ENCODE measurements at places on chromosomes 6 and 20.

DNA sequence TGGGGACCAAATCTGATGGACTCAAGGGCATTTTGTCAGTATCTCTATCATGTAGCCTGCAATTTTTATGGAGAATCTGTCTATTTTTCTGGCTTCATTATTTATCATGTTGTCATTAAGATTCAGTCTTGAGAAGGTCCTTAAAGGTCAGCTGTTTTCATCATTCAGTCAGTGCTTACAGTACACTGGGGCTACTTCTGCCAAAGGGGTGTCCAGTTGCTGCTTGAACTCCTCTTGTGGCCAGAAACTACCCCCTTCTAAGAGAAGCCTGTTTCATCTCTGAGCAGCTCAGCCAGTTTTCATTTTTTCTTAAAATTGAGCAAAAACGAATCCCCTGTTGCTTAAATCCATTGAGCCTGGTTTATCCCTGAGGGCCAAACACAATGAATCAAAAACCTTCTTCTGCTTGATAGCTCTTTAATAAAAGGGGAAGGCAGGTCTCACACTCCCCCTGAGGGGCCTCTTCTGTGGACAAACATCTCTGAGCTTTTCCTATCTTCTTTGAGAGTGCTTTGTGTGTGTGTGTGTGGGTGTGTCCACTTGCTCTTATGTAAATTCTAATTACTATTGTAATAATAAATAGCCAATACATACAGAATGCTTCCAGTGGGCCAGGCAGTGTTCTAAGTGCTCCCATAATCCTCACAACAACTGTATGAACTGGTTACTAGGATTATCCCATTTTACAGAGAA is 172.2 kb downstream of the PLCB1 start:
- no peak for DNase-seq

DNA sequence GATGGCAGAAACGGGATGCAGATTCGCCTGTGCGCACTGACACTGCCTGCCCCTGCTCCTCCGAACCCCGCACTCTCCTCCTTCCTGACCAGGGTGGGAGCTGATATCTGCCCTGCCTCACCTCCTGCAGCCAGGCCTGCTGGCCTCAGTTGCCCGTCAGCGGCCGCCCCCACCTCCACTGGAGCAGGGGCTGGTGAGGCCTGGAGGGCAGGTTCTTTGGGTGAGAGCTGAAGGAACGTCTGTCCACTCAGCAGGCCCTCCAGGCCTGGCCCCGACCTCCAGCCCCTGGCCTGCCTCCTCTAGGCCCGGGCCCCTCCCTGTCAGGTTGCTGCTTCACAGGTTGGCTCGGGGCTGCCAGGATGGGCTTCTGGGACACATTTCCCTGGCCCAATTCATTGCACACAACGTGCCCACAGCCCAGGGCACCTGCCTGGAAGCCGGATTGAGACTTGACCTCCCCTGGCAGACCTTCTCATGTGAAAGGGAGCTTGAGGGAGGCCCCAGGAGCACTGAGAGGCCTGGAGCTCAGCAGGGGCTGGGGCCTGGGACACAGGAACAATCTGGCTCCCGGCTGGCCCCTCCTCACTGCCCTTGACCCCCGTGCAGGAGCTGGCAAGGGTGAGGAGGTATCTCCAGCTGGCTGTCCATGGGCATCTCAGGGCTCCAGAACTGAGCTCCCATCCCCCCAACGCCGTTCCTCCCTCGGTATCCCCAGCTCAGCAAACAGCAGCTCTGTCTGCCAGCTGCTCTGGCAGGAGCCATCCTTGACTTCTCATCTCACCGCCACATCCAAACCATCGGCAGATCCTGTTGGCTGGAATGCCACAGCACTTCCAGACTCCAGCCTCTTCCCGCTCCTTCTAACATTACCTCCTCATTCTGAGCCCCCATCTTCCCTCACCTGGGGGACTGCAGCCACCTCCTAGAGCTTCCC is 39.5 kb downstream of the SPDEF start:
- no peak for DNase-seq

DNA sequence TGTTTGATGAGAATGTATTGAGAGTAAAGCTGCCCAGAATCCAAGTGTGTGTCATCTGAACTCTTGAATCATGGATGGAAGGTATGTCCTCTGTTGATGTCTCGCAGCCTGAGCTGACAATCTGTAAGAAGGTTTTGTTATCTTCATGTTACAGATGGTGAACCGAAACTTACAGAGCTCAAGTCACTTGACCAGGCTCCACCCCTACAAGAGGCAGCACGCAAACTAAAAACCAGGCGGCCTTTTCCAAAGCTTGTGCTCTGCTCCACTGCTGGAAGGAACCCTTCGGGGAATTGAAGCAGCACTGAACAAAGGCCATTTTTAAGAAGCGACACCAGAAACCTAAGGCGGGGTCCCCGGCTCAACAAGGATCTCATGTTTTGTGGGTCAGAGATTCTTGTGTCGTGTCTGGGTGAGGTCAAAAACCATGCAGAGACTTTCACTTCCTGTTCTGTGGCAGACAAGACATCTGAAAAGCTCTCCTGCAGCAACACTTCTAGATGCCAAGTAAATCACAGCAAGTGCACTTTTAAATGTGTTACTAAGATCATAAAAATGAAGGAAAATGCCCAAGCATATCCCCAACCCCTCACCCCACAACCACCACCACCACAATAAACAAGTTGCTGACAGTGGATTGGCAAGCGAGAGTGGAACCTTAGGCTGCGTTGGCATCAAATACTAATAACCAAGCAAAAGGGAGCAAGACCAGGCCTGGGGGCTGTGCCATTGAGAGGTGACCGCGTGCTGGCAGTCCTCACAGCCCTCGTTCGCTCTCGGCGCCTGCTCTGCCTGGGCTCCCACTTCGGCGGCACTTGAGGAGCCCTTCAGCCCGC is 27.3 kb downstream of the NQO2 start:
- no peak for DNase-seq

GRCh38 chr6:95515975-95516374 is 61.4 kb upstream of the MANEA start:
- no peak for DNase-seq

- DNase-seq: no peak
Observed at GRCh38 chr6:73519926-73520687, 725 bp downstream of the EEF1A1 start.
